ENCODE measurements at places on chromosomes 11 and 22. TPM values are rescaled to one million over a fixed set of nuclear protein-coding genes. Genes with fewer than 3 reads are reported as not detected.
A peak's percentile ranks its signal among the peaks of the same experiment; 100 is the strongest.

CRYBB1 gene
- 1.1 TPM for total RNA-seq

GRAP2 gene
- total RNA-seq = 4.2 TPM

AQP11 gene
- 3.3 TPM for total RNA-seq

EML3 gene
- 138 TPM for total RNA-seq

- peaks cover 12% of the 10 kb centered on the region for H3K27me3 ChIP-seq
- no peak overlapping the region for H3K27ac ChIP-seq
- H3K36me3 ChIP-seq = no peaks in the 10 kb centered on the region
- no peaks in the 10 kb centered on the region for H3K4me1 ChIP-seq
- H3K4me3 ChIP-seq = no peak overlapping the region
- no peak for DNase-seq
Observed at GRCh38 chr11:107011977-107012376, 6.3 kb downstream of the GUCY1A2 start.

GRCh38 chr11:12573707-12574485 is 100.3 kb upstream of the TEAD1 start:
- H3K27ac ChIP-seq = no peak overlapping the region
- H3K27me3 ChIP-seq = no peaks in the 10 kb centered on the region
- no peak overlapping the region for H3K4me3 ChIP-seq
- H3K36me3 ChIP-seq = no peaks in the 10 kb centered on the region

DNA sequence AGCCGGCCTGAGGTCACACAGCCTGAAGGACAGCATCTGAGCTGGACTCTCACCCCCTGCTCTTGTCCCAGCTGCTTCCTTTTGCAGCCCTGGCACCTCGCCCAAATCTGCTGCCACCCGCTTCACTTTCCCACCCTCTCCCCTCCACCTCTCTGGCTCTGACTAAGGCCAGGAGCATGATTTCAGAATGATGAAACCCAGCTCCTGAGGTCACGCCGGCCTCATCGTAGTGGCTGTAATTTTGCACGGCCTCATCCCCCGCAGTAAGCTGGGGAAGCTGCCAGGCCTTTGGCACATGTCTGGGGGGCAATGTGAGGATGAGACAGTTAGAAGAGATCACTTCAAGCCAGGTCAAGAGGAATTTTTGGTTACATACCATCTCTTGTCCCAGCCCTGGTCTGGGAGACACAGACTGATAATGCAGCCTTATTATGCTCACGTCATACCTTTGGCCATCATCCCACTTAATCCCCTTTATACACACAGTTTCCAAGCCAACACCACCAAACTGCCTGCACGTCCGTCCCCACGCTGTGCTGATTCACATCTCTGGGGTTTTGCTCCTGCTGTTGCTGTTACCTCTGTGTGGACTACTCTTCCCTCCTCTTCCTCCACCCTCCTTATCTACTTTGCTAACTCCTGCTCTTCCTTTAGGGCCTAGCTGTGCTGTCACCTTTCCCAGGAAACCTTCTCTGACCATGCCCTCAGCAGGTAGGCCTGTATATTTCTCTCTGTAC is 58.1 kb downstream of the CHRDL2 start:
- H3K4me3 ChIP-seq = no peak overlapping the region
- H3K27me3 ChIP-seq = no peaks in the 10 kb centered on the region
- H3K4me1 ChIP-seq = no peaks in the 10 kb centered on the region
- peak overlapping the region; percentile 34 for H3K27ac ChIP-seq
- no peak for DNase-seq

DNA sequence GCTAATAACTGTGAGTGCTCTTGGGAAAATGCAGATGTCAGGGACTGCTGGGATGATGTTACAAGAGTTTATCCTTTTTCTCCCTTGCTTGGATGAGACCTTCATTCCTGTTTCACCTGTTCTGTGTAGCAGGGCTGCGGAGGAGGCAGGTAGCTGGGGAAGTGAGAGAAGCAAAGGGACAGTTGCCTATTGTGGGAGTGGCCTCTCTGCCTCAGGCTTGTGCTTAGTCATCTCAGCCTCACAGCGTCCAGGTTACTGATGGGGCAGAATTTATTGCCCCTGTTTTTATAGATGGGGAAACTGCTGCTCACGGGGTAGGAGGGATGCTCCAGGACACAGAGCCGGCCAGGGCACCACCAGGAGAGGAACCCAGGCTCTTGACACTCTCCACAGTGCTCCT is 1.7 kb downstream of the STX3 start:
- no peak for DNase-seq
- peak overlapping the region; percentile 94 for H3K27ac ChIP-seq
- H3K36me3 ChIP-seq = no peaks in the 10 kb centered on the region
- peaks cover 7% of the 10 kb centered on the region for H3K4me1 ChIP-seq

GRCh38 chr11:11981364-11981763 is 27.1 kb downstream of the DKK3 start:
- H3K4me3 ChIP-seq = no peak overlapping the region
- H3K36me3 ChIP-seq = no peaks in the 10 kb centered on the region
- no peaks in the 10 kb centered on the region for H3K27me3 ChIP-seq
- peaks cover 29% of the 10 kb centered on the region for H3K4me1 ChIP-seq

DNA sequence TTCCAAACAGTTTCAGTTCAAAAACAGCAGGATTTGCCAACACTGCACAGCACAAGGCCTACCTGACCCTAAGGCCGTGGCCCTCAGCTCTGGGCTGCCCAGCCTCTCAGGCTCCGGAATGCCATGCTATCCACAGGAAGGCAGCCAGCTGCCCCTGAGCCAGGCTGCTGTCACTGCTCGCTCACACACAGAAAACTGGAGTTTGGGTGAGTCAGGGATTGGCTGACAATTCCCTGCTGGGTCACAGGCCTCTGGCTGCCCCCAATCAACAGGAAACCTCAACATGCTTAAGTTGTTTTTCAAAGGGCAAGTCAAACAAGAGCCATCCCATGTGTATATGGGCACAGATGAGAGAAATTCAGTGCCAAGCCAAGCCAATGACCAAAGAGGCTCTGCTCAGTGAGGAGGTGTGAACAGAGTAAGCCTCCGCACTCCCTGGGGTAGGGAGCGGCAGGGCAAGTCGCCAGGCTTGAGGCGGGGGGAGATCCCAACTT is 50.2 kb downstream of the RPL27A start:
- H3K27me3 ChIP-seq = no peaks in the 10 kb centered on the region
- no peak overlapping the region for H3K4me3 ChIP-seq
- peak; percentile 39 for DNase-seq

DNA sequence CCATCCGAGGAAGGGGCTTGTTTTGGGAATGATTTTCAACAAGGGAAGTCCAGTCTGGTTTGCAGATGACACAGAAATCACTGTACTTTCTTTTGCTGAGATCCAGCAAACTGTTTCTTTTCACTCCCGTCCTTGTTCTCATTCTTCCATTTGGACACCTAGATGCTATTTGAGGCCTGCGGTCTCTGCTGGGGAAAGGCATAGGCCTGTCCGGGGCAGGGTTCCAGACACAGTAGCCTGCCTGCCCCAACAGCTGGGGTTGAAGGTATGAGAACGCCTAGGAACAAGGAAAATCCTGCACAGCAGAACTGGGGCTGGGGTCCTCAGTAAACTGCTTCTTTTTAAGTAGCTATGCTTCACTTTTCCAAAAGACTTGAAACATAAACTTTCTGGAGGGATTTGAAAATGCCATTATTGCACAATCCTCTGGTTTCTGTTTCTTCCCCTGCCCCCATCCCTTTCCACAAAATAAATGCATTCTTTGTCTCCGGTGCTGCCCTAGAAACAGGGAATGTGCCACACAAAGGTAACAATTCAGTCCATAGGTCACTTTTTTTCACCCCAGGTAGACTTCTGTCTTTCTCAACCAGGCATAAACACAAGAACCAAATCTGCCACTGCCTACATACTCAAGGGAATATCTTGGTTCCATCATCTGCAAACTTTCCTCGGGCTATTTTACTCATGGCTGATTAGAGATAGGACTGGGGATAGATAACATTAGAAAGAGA is 174.8 kb upstream of the MTMR2 start:
- no peaks in the 10 kb centered on the region for H3K27me3 ChIP-seq
- no peak for DNase-seq
- no peaks in the 10 kb centered on the region for H3K36me3 ChIP-seq

GRCh38 chr22:40258017-40258416 is 80.3 kb downstream of the TNRC6B start:
- H3K27ac ChIP-seq = no peak overlapping the region
- H3K4me1 ChIP-seq = peaks cover 18% of the 10 kb centered on the region
- DNase-seq = no peak
- H3K4me3 ChIP-seq = no peak overlapping the region
- H3K27me3 ChIP-seq = no peaks in the 10 kb centered on the region
- H3K36me3 ChIP-seq = no peaks in the 10 kb centered on the region

DNA sequence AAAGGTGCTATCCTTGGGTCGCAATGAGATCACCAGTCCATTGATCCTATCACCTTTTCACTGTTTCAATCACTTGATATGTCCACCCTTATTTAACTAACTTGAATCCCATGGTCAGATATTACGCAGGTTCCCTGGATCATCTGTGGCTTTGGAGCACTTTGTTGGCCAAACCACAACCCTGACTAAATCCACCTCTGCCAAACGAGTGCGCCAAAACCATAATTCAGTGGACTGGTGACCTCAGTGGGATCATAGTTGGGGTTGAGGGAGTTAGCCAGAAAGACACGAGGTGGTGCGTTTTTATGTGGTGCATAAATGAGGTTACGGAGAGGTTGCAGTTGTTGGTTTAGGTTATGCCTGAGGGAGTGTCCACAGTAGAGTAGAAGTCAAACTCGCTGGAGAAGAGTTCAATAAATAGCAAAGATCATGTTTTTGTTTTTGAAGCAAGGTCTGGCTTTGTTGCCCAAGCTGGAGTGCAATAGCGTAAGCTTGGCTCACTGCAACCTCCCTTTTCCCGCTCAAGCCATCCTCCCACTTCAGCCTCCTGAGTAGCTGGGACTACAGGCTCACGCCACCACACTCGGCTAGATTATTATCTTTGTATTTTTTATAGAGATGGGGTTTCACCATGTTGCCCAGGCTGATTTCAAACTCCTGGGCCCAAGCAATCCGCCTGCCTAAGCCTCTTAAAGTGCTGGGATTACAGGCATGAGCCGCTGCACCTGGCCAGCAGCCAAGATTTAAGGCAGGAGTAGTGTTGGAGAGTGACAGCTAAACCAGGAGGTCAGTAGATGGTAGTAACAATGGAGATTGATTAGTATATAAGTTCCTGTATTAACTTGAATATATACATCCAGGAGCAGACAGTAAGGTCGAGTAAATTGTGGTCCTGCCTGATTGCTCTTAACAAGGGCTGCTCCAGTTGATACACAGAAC is 4.5 kb downstream of the FOXR1 start:
- no peaks in the 10 kb centered on the region for H3K36me3 ChIP-seq
- H3K27me3 ChIP-seq = no peaks in the 10 kb centered on the region
- H3K4me1 ChIP-seq = peaks cover 17% of the 10 kb centered on the region
- no peak overlapping the region for H3K27ac ChIP-seq

DNA sequence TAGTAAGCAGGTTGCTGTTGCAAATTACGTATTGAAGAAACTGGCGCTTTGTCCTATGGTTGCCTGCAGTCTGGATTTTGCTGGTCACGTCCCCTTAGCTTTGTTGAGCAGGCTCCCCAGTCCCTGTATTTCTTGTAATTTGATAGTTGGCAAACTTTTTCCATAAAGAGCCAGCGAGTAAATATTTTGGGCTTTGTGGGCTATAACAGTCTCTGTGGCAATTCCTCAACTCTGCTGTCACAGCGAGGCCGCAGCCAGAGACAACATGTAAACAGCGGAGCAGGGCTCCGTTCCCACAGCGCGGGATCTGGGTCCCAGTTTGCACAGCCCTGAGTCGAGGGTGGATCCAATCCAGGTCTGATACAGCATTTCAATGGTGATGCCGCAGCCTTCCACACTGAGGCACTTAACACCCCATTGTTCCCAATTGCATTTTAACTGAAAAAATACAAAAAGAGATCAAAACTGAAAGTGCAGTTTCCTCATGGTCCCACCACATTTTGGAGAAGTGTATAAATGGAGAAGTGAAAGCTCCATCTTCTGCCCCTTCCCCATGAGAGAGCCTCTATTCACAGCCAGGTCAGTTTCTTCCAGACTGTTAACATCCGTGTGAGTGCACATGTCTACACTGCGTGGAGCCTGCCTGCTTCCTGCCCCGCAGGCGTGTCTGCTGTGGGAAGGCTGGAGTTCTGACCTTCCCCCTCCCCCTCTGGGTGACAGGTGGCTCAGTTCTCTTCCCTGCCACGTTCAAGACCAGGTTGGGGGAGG is 89.1 kb downstream of the RPS6KA4 start:
- DNase-seq = no peak
- H3K4me1 ChIP-seq = peaks cover 14% of the 10 kb centered on the region
- H3K27ac ChIP-seq = peak overlapping the region; percentile 52
- H3K27me3 ChIP-seq = no peaks in the 10 kb centered on the region
- no peaks in the 10 kb centered on the region for H3K36me3 ChIP-seq

GRCh38 chr11:44096360-44097185 is 1.1 kb downstream of the EXT2 start:
- H3K27me3 ChIP-seq = no peaks in the 10 kb centered on the region
- H3K27ac ChIP-seq = peak overlapping the region; percentile 87
- H3K4me1 ChIP-seq = peaks cover 39% of the 10 kb centered on the region
- no peaks in the 10 kb centered on the region for H3K36me3 ChIP-seq

DNA sequence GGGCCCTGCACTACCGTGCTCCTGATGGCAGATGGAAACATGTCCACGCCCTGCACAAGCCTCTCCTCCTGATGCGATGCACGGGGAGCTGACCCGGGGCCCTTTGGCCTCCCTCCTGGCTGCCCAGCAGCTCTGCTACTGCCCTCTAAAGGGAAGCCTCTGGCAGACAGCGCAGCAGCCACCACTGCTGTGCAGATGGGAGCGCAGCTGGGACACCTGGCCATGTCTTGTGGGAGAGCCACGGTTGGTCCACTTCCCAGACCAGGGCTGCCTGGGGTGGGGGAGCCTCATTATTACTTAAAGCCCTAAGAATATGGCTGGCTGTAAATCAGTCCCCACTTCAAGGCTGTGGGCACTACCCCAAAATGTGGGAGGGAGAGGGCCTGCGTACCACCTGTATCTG is 38.3 kb downstream of the TBX1 start:
- no peak overlapping the region for H3K4me3 ChIP-seq
- no peak overlapping the region for H3K27ac ChIP-seq
- H3K4me1 ChIP-seq = peaks cover 22% of the 10 kb centered on the region
- no peak for DNase-seq

- no peak overlapping the region for H3K27ac ChIP-seq
- no peak for DNase-seq
- H3K36me3 ChIP-seq = no peaks in the 10 kb centered on the region
- no peak overlapping the region for H3K4me3 ChIP-seq
Observed at GRCh38 chr11:133864756-133865155, 19.4 kb upstream of the SPATA19 start.

DNA sequence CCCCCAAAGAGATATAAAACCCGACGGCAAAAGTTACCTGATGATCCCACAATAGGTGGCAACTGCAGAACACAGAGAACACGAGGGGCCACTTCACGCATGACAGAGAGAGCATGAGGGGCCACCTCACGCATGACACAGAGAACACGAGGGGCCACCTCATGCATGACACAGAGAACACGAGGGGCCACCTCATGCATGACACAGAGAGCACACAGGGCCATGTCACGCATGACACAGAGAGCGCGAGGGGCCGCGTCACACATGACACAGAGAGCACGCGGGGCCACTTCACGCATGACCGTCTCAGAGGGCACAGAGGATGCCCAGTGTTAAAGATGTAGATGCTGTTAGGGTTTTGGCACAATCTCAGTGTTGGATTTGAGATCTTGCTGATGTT is 1359.5 kb downstream of the TBC1D22A start:
- H3K4me1 ChIP-seq = no peaks in the 10 kb centered on the region
- H3K27me3 ChIP-seq = no peaks in the 10 kb centered on the region
- H3K36me3 ChIP-seq = no peaks in the 10 kb centered on the region
- no peak overlapping the region for H3K27ac ChIP-seq
- no peak overlapping the region for H3K4me3 ChIP-seq

GRCh38 chr22:32219026-32219425 is 14.2 kb upstream of the RFPL2 start:
- H3K27ac ChIP-seq = no peak overlapping the region
- H3K4me1 ChIP-seq = no peaks in the 10 kb centered on the region
- no peaks in the 10 kb centered on the region for H3K36me3 ChIP-seq
